Inflammatory macrophage treated with lipopolysaccharide for 4 hours (primary cell): ENCODE measurements at places on chromosomes 5 and 9.

GRCh38 chr9:100426530-100427365 lies at the start of gene MSANTD3:
MSANTD3 (plus strand) TSS chr9:100427143; CDS start chr9:100441939, 14,796 bp downstream.
- DNase-seq = peak; percentile 68

- no peak for DNase-seq
Measured at GRCh38 chr9:107772988-107773387, 283.4 kb upstream of the KLF4 start.

DNA sequence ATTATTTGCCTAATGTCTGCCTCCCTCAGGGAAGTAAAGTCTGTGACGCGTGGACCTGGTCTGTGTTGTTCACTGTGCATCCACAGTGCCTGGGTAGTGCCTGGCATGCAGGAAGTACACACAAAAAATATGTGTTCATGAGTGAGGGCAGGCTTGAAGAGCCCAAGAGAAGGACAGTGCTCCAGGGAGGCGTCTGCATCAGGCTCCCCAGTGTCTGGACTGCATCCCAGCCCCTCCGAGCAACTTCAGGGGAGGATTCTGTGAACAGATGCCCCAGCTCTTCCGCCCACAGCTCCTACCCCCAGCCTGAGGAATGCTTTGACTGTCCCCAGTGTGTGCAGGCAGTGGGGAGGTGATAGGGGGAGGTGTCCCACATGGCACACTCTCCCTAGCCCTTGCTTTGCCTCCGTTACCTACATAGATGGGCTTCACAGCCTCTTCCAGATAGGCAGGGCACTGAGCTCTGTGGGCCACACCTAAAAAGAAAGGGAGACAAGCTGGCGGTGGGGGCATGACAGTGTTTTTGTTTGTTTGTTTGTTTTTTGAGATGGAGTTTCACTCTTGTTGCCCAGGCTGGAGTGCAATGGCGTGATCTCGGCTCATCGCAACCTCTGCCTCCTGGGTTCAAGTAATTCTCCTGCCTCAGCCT lies 25.4 kb downstream of the IRF1 start:
- no peak for DNase-seq

- DNase-seq = no peak
Measured at GRCh38 chr9:87067426-87067825, 120.1 kb upstream of the GAS1 start.

DNA sequence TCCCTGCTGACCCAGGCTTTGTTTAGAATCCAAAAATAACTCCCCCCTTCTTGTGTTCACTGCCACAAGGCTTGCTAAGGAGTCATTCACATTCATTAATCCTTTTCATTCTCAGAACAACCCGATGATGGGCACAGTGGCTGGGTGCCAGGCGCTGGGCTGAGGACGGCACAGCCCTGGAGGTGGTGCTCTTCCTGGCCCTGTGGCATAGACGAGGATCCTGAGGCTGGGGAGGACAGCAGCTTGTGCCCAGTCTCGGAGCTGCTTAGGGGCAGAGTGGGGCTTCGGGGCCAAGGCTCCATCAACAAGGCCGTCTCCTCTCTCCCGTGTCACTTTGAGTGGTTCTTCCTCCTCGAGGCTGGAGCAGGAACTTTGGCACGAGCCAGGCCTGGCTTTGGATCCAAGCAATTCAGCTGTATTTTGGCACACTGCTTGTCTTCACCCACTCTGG lies 166.7 kb downstream of the TTLL11 start:
- no peak for DNase-seq

DNA sequence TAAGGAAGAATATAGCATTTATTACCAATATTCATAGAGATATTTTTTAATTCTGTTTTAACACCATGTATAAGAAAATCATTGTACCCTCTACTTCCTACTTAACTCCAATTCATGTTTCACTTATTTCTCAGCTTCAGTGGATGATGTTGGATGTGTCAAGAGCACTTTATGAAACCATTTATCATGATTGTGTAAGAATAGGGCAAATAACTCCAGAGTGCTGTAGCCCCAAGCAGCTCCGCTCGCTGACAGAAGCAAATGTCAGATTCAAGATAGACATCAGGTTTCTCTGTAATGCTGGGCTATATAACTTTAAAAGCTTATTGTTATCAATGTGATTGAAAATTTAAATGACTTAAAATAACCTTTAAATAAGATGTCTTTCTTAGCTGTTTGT lies 50.4 kb downstream of the MAST4 start:
- peak; percentile 39 for DNase-seq

DNA sequence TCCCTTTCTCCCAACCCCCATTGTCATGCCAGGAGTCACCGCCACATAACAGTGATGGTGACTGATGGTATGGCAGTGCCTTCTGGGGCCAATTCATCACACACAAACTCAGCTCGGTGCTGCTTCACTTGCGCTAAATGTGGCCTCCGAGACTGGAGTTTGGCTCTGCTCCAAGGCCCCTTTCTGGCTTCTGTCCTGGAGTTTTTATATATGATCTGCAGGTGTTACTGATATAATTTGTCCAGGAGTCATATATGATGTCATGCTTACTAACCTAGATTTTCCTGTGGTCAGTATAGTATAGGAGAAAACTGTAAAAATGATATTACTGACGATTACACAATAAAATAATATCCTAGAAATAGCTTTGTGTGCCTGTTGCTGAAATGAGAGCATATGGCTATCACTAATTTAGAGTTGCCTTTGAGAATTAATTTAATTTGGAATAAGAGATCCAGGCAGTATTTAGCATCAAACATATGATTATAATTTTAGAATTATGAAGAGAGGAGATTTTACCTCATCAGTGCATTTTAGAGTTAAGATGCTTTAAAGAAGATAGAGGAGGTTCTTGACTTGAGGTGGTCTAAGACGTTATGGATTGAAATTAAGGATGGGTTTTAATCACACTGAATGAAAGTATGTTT lies 334.1 kb upstream of the CD180 start:
- DNase-seq = no peak

DNA sequence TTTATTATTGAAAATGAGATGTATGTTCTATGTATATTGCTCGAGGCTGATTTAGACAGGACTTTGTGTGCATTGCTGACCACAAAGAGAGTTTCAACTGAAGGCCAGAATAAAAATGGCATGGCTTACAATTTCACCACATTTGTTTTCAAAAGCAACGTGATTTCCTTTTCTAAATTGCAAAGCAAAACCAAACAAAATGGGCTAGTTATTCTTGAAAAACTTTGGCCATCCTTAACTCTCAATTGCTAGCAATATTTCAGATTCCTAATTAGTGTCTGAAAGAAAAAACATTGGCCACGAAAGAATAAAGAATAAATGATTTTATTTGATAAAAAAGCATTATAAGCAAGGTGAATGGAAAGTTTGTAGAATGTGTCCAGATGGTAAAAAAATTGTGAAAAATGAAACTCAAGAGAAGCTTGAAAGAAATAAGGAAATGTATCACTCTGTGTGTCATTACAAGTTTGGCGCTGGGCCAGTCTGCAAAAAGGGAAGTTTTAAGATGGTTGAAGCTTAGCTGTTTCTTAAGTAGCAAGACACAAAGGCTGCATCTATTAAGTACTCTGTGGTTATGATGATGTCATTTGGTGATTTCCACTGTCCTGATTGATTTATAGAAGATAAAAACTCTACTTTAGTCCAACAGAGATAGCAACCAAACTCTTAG lies 89.2 kb upstream of the PRLR start:
- DNase-seq = peak; percentile 99

DNA sequence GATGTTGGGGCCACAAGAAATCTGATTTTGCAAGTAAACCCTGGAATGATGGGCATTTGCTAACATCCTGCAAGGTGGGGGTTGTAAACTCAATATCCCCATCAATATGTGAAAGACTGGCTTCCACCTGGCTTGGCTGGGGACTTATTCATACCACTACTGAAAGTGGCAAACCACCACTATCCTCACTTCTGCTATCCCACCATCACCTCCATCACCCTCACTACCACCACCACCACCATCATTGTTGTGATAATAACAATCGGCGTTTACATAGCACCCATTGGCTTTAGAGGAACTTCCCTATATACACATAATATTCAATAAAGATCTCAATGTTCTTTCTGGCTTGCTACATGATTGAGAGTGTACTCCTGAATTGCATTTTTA lies 224.7 kb upstream of the DAP start:
- DNase-seq = no peak

DNA sequence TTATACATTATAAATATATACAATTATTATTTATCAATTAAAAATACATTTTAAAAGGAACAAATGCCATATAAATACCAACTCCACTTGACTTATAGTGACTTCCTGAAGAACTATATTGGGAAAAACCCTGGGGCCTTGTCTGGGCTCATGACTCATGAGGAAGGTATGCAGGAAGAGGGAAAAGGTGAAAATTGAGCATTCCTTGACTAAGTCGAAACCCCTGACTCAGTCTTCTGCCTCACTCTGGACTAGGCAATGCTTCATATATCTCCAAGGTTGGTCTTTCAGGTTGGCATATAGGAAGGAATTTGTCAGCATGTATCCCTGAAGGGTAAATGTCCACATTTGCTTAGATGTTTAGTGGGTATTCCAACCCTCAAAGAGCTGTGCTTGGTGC lies 78.5 kb downstream of the SH3TC2 start:
- no peak for DNase-seq

GRCh38 chr5:19685473-19685872 lies 302.5 kb downstream of the CDH18 start:
- DNase-seq = no peak

DNA sequence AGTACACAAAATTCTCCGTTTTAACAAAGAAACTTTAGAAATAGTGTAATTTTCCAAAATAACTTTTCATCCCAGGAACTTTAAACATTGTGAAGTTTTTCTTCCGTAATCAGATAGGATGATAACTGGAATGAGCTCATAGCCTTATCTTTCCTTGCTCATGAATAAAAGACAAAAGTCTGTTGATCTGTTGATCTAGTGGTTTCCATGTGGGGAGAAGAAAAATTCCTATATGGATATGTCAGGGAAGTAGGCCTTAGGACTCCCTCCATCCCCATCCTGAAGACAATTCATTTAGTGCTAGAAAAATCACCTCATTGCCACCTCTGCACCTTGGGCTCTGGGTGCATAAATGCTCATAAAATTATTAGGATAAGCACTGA lies 266.6 kb downstream of the SMARCA2 start:
- no peak for DNase-seq

- DNase-seq = peak; percentile 53
Measured at GRCh38 chr5:98905857-98906688, 22.7 kb downstream of the CHD1 start.

- no peak for DNase-seq
Measured at GRCh38 chr5:88938488-88938887, 55.5 kb upstream of the MEF2C start.

- peak; percentile 24 for DNase-seq
Measured at GRCh38 chr5:57499262-57500050, 16.8 kb upstream of the ACTBL2 start.

DNA sequence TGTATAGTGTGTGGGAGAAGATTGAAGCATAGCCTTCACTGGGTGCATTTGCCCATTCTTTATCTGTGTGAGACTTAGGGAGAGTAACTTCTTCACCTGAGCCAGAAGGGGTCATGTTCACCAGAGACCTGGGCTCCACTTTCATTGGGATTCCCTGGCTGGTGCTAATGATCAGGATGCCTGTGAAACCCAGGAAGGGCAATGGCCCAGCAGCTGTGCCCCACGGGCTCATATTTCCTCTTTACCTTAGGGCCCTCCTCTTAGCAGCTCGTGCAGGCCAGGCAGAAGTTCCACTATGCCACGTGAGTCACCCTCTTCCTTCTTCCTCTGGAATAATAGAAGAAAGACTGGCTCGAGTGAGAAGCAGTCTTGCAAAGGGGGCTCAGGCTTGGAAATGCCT lies 5.0 kb downstream of the PPARGC1B start:
- peak; percentile 67 for DNase-seq
